ENCODE measurements at places on chromosomes 12 and 14. TPM values are rescaled to one million over a fixed set of nuclear protein-coding genes. Genes with fewer than 3 reads are reported as not detected.

Gene SPTSSA
- 1.5 TPM for total RNA-seq

Gene BHLHE41
- total RNA-seq = not detected

Gene CPNE6
- not detected for total RNA-seq

Gene OTOGL
- not detected for total RNA-seq

Gene GPR135
- total RNA-seq = 0.76 TPM

Gene PLEKHG3
- total RNA-seq = 2.7 TPM

Gene IL31
- total RNA-seq = not detected

Gene NDUFB1
- 38.5 TPM for total RNA-seq

Gene TAS2R9
- not detected for total RNA-seq

Gene ABCB9
- 3.5 TPM for total RNA-seq

Gene NANOG
- not detected for total RNA-seq

Gene TAS2R19
- 0.47 TPM for total RNA-seq

Gene SLC2A14
- 0.89 TPM for total RNA-seq

Gene PPM1A
- total RNA-seq = 114 TPM

Gene BCL2L14
- total RNA-seq = 0.38 TPM

Gene LRRC10
- not detected for total RNA-seq

Gene HRK
- not detected for total RNA-seq

Gene LRP1-AS
- total RNA-seq = not detected
